ENCODE measurements at places on chromosomes 6 and 20.
A peak's percentile ranks its signal among the peaks of the same experiment; 100 is the strongest.

DNA sequence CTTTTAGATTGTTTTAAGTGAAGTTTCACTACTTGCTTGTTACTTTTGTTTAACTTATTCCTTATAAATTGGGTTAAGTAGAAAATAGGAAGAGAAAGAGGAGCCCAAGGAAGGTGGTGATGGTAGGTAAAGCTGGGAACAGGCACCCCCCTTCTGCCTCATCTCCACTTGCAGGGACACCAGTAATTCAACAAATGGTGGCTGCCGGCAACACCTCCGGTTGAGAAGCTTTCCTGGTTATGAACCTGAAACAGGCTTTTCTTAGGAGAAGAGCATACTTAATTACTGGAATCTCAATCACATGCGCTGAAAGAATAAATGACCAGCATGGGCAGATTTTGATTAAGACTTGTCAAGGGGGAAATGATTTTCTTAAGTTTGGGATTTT, 158.9 kb upstream of the ZNF217 start:
- no peak for DNase-seq

- no peak for DNase-seq
Observed at GRCh38 chr6:84081222-84081621, 47.6 kb downstream of the MRAP2 start.

- peak; percentile 89 for DNase-seq
Observed at GRCh38 chr20:63873477-63873971, 8.5 kb downstream of the TPD52L2 start.

GRCh38 chr20:53557130-53557529, 36.5 kb downstream of the ZNF217 start:
- DNase-seq = no peak

DNA sequence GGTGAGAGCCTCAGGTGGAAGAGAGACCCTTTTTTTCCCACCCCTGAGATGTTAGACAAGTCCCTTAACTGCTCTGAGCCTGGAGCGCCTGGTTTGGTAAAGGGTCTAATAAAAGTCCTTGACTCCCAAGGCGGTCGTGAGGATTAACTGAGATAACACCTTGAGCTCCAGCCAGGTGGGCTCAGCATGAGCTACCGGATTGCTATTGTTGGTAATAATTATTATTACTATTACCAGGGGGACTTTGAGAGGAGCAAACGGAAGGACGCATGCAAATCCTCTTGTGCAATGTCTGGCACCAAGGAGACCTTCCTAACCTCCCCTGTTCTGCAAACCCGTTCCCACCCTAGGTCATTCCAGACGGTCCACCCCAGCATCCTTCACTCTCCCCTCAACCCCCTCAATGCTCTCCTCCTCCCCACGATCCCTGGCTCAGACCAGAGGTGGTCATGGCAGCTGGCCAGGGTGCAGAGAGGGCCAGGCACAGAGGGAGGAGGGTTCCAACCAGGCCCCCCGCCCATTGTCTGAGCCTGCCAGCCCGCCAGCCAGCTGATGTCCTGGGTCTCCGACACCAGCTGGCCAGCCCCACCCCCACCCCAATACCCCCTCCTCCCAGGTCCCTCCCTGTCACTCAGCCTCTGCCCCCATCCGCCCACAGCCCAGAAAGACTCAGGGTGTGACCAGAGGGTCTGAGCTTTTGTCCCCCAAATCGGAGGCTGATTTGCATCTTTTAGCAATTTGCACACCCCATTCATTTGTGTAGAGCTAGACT, 14.3 kb upstream of the CBFA2T2 start:
- DNase-seq = no peak

GRCh38 chr6:3926150-3926482, 76.9 kb downstream of the FAM50B start:
- peak; percentile 20 for DNase-seq

GRCh38 chr6:89162047-89162371, 16.2 kb downstream of the PM20D2 start:
- DNase-seq = no peak

- DNase-seq = no peak
Observed at GRCh38 chr20:3763671-3764601, 3.6 kb downstream of the ADISSP start.

DNA sequence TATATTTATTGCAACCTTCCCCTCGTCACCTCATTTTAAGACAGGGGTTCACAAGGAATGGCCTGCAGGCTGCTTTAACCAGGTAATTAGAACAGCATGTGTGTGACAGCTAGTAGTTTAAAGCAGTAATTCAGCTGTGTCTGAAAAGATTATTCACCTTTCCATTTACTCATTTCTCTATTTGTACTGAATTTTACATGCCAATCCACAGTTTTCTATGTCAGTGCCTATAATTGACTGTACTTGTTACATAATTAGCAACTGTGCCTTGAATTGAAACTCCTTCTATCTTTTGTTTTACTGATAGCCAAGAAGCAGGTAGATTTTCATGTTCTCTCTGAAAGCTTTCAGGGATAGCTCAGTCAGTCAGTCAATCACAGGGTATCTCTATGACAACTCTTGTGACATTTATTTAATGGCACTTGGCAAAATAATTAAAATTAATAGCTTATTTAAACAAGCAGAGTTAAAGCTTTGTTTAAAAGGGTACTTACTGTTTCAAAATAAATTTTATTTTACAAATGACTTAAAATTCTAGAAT, 214.0 kb downstream of the ZFAND3 start:
- DNase-seq = no peak

- DNase-seq = no peak
Observed at GRCh38 chr6:42217157-42217518, 523 bp downstream of the MRPS10 start.

GRCh38 chr20:36447101-36447500, 94.2 kb upstream of the MYL9 start:
- peak; percentile 42 for DNase-seq

DNA sequence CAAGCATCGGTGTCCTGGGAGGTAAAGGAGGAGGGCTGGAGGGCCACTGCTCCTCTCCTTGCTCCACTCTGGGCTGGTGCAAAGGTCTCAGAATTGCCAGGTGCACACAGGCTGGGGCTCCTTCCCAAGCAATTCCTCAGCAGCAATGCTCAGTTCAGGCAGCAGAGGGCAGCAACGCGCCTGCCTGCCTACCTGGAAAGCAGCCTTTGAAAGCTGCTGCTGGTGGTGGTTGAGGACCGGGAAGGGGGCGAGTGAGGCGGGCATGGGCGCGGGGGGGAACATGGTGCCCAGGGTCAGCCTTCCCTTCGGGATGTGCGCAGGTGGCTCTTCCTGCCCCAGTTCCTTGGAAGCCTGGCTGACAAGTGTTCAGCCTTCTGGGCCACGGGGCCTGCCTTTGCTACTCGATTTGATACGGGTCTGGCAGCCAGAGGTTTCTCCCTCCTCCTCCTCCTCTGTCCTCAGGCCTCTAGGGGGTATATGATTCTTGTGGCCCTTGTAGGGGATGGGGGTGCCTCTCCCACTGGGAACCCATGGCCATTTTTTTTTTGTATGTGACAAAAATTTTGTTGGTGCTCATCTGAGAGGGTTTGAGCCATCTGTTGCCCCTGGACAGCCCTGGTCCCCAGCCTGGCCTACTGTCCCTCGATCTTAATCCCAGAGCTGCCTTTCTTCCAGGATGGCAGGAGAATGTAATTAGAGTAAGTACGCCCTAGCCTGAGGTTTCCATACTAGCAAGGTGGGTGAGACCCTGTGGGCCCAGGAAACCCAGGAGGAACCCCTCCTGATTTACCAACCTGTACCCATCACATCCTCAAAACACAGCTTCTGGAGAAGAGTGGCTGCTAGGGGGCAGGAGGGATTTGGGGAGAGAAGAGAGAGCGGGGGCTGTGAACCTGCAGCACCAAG, 20.1 kb downstream of the MRPS18A start:
- DNase-seq = peak; percentile 69

- no peak for DNase-seq
Observed at GRCh38 chr6:68880050-68880813, 245.2 kb downstream of the ADGRB3 start.

DNA sequence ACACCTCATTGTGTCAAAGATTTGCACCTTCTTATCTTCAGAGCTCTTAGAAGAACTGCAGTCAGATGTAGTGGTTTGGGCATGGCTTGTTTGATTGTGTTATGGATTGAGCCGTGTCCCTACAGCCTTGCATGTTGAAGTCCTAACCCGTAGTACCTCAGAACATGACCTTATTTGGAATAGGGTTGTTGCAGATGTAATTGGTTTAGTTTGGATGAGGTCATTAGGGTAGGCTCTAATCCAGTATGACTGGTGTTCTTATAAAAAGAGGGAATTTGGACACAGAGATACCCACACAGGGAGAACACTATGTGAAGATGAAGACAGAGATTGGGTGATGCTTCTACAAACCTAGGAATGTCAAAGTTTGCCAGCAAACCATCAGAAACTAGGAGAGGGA, 35.4 kb upstream of the PHACTR2 start:
- DNase-seq = no peak

GRCh38 chr6:45930420-45931040, 85.1 kb downstream of the CLIC5 start:
- peak; percentile 32 for DNase-seq

DNA sequence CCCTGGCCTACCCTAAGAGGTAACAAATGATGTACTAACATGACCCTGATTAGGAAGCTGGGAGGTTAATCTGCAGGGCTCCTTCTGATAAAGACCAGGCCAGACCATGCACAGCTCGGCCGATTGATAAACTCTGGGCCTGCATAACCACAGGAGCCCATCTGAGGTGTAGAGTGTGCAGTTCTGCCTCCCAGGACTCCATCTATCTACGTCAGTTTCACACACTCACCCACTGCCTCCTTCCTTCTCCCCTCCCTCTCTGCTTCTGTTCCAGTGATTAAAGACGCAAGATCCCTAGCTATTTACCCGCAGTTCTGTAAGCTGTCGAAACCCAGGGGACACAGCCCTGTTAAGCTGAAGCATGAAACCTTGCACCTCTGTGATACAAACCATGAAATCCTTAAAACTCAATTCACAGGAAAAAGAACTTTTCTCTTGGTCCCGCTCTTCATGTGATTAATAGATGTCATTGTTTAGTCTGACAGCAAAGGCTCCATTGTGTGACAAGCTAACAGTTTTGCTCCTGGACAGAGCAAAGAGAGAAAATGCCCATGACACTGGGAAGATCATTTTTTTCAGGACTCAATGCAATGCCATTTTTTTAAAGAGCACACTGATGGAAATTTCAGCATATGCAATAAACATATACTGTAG, 470.6 kb downstream of the MAFB start:
- no peak for DNase-seq

DNA sequence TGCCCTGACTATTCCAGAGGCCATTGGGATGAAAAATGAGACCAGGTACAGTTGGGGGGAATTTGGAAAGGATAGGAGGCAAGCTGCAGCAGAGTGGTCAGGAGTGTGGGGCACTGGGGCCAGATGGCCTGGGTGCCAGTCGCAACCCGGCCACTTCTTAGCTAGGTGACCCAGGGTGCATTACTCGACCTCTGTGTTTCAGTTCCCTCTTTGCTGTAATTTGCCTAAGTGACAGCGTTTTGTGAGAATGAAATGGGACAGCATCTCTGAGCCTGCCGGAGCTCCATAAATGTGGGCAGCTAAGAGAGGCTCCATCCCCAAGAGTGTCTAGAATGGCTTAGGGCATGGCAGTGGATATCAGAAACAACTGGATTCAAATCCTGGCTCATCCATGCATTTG, 13.9 kb downstream of the LRFN2 start:
- no peak for DNase-seq

DNA sequence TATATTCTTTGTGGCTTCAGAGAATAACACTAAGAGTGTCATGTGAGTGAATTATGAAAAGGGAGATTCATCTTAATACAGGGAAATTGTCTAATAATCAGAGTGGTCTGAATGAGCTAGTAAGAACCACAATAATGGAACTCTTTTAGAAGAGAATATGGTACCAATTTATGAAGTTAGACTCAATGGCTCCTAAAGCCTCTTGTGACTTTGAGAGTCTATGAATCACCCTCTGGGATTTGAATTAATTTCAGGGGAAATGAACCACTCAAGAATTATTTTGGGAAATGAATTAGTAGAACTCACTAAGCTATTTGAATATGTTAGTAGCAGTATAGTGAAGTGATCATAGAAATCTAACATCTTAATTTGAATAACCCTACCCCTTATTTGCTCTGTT, 14.3 kb downstream of the PCMT1 start:
- no peak for DNase-seq

- DNase-seq = no peak
Observed at GRCh38 chr20:59386809-59387208, 86.4 kb downstream of the EDN3 start.

GRCh38 chr20:50029697-50030461, 47.1 kb downstream of the SNAI1 start:
- peak; percentile 67 for DNase-seq

DNA sequence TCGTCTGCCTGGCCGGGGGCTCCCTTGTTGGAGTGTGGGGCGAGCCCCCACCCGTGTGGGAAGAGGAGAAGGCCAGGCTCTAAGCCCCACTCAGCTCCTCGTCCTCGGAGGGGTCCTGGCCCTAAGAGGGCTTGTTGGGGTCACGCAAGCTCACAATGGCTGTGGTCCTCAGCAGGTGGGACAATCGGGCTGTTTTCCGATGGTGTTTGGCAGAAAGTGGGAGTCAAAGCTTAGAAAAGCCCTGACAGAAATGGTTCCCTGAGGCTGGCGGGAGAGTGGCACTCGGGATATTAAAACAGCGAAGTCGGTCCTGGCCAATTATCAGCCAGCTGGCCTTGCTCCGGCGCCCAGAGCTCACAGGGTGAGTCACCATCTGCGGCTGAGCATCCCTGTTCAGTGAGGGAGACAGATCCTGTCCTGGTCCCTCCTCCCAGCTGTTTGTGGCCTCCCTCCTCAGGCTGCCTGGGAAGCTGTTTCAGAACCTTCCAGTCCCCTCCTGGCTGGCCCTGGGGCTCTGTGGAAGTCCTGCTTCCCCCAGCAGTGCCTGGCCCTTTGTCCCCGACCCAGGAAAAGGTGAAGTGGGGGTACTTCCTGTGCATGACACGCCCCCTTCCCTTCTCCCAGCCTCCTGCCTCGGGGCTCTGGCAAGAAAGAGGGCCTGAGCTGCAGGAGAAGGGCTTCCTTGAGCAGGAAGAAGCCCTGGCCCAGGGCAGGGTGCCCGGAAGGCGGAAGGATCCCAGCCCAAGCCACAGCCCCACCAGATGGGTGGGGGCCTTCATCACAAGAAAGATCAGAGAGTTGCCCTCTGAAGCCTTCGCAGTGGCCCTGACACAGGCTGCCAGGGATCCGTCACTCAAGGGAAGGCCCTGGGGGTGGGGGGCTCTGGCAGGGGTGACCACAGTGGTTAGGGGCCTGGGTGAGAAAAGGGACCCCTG, 53.6 kb upstream of the BHLHE23 start:
- peak; percentile 50 for DNase-seq

DNA sequence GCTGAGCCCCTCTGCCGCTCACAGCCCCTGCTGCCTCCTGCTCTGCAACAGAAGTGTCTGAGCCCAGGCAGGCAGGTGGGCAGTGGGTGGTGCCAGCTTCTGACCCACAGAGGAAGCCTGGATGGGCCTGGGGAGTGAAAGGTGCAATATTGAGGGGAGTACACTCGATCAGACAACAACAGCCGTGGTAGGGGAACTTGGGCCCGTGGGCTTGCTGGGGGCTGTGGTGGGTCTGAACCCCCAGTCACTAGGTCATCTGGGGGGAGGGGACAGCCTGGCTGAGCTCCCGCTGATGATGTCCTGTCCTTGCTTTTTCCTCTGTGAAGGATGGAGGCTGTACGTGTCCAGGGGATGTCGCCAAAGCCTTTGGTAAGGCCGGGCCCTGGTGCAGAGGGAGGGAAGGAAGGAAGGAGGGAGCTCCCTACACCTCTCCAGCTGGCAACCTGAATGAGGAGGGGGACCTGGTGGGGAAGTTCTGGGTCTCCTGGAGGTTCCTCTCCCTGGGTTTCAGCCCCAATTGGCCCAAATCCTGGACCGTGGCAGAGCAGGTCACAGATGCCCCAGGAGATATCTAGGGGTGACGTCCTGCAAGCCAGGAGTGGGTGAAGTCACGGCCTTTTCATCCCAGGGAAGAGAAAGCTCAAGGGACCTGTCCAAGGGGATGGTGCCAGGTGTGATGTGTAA, 47.2 kb downstream of the GMPR start:
- no peak for DNase-seq

GRCh38 chr20:667351-668034, 8.1 kb downstream of the SCRT2 start:
- no peak for DNase-seq
